T-cell (primary cell): ENCODE measurements at places on chromosomes 13 and 19.

DNA sequence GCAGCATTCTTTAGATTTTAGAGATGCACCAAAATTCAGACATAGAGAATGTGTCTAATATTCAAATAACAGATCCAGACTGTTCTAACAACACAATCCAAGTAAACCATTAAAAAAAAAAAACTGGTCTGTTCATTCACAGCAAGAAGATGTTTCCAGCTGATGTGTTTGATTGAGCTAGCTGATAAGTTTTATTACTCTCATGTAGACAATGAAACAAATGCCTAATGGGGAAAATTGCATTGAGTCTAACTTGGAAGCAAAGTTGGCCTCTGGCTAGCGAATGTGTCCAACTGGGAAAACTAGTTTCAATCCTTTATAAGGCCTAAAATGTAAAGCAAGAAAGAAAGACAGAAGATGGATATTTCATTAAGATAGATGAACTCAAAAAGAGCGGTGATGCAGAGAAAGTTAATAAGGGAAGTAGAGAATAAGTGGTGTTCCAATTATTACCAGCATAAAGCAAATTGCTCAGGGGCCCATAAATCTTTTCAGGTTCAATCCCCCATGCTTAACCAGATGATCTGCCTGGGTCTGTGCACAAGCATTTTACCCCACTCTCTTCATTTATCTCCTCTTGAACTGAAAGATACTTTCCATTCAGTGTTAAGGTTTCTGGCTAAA lies 54.2 kb downstream of the PCDH9 start:
- no peak for DNase-seq

DNA sequence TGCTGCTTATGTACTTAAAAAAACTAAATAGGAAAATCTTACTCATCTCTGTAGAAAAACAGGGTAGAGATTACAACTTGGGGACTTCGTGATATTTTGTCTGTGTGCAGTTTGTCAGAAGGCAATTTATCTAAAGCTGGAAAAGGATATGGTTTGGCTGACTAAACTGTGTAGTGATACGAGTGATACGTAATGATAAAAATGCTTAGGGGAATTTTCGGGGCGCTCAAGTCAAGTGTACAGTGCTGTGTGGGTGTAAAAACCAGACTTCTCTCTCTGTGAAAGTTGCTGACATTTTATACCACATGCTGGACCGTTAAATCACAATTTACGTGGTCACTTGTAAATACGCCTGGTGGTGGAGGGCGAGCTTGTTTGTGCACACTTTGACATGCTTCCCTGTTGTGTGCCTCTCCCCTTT lies 221.7 kb downstream of the KCNRG start:
- peak; percentile 30 for DNase-seq

DNA sequence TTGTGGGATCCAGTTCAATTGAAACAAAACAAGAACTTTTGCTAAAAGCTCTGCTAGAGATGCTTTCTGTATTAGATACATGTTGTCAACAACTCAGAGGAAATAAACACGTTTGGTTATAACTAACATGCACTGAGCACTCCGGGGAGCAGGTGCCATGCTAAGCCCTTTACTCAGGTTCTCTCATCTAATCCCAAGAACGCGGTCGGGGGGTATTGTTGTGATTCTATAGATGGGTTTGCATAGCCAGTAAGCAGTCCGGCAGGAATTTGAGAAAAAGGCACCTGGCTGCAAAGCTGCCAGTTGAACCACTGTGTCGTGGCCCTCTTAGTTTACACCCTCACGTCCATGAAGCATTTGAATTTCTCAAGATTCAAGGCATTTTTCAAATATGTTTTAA lies 24.3 kb upstream of the SPACA7 start:
- no peak for DNase-seq

- DNase-seq, result no peak
Measured at GRCh38 chr19:8212212-8212611, 3.0 kb downstream of the CERS4 start.

- DNase-seq, result no peak
Measured at GRCh38 chr13:111404746-111405145, 84.3 kb downstream of the TEX29 start.

- no peak for DNase-seq
Measured at GRCh38 chr19:23321953-23322549, 71.9 kb upstream of the ZNF724 start.

DNA sequence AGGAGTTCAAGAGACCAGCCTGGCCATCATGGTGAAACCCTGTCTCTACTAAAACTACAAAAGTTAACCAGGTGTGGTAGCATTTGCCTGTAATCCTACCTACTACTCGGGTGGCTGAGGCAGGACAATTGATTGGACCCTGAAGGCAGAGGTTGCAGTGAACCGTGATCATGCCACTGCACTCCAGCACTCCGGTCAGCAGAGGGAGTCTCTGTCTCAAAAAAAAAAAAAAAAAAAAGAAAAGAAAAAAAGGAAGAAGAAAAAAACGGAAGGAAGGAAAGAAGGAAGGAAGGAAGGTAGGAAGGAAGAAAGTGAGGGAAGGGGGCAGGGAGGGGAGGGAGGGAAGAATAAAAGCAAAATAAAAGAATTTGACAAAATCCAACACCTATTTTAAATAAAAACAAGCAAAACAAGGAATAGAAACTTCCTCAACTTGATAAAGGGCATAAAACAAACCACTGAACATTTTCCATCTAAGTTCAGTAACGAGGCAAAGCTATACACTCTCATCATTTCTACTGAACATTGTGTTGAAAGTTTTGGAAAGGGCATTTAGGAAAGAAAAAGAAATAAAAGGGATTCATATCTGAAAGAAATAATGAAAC lies 411.6 kb upstream of the SLITRK5 start:
- DNase-seq, result no peak

DNA sequence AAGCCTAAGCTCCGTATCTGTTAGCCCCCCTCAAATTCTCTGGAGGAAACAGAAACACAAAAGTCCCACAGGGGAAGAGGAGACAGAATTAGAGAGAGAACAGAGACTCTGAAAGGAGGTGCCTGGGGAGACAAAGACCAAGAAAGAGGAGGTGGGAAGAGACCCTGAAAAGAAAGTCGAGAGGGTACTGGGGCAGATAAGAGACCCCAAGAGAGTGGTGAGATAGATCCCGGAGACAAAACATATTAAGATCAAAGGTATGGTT lies 915 bp upstream of the GRWD1 start:
- DNase-seq, result no peak

- DNase-seq, result no peak
Measured at GRCh38 chr13:84917252-84917878, 881.9 kb downstream of the SLITRK6 start.

DNA sequence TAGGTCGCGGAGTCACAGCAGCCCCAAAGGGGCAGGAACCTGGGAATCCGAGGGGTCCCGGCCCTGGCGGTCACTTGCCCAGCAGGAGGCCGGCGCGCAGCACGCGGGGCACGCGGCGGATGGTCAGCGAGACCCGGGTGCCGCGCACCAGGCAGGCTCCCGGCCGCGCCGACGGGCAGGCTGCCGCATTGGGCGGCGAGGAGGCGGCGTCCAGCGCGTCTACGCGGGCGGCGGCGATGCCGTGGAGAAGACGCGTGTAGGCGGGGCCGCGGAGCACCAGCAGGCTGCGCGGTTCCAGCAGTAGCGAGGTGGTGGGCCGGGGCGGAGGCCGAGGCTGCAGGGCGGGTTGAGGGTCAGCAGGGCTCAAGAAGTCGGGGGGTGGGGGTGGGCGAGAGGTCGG lies 607 bp upstream of the SYNE4 start:
- DNase-seq, result peak; percentile 59

DNA sequence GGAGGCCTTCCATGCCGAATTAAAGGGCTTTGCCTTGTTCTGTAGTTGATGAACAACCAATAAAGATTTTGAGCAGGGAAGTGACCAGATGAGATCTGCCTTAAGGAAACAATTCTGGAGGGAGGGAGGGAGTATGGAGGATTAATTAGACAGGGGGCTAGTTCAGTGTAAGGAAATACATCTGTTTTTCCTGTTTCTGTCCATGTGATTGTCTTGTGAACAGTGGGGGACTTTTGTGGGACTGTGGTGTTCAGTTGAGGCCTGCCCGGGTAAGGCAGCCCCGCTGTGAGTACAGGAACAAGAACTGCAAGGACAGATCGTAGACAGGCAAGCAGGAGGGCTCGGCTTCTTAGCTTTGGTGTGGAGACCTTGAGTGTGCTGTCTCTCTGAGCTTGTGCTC lies 59.0 kb downstream of the DGKH start:
- DNase-seq, result no peak

DNA sequence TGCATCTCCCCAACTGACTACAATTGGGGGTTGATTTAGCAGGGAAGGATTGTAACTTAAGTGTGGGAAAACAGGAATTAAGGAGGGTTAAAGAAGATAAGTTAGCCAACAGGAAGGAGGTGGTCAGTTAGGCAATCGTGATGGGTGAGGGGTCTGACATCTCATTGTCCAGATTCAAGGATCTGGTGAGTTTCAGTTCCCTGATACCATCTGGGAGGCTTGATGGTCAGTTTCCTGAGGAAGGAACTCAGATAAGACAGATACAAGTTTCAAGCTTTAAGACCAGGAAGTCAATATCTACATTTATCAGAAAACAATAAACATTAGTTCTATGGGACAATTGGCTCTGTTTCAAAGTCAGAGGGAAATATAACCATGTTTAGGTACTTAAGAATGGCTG lies 601.8 kb downstream of the SLITRK6 start:
- no peak for DNase-seq

DNA sequence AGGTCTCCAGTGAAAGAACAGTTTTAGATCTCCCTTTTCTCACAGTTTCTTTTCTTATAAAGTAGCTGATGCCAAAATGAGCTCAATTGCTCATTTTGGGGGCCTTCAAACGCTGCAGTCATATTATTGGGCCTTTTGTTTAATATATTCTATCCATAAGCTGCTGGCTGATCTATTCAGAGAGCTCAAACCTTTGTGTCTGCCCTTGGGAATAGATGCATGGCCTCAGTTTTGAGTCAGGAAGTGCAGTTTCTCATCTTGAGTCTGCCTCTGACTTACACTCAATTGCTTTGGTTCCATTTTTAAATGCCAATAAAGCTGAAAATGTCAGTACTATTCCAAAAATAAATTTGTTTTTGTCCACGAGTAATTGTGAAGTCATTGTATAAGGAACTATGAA lies 468.9 kb downstream of the KLF12 start:
- no peak for DNase-seq

DNA sequence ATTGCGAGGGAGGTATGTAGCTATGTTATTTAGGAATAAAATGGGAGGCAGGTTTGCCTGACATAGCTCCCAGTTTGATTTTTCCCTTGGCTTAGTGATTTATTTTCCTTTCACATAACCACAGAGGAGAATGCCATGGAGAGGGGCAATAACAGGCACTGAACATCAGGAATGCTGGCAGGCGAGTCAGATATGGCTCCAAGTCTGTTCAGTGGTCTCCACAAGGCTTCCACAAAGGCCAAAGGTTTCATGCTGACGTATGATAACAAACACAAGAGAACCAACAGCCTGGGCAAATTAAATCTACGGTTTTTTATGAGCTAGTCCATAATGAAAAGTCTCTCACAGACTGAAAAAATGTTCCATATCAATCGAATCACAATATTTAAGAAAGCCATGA lies 66.7 kb downstream of the SUCLA2 start:
- no peak for DNase-seq

GRCh38 chr13:101346942-101347728 lies 69.2 kb downstream of the NALCN start:
- DNase-seq, result no peak

GRCh38 chr13:102721800-102722231 lies 27.0 kb upstream of the METTL21C start:
- DNase-seq, result no peak

- no peak for DNase-seq
Measured at GRCh38 chr13:60608954-60609353, 211.9 kb downstream of the TDRD3 start.

DNA sequence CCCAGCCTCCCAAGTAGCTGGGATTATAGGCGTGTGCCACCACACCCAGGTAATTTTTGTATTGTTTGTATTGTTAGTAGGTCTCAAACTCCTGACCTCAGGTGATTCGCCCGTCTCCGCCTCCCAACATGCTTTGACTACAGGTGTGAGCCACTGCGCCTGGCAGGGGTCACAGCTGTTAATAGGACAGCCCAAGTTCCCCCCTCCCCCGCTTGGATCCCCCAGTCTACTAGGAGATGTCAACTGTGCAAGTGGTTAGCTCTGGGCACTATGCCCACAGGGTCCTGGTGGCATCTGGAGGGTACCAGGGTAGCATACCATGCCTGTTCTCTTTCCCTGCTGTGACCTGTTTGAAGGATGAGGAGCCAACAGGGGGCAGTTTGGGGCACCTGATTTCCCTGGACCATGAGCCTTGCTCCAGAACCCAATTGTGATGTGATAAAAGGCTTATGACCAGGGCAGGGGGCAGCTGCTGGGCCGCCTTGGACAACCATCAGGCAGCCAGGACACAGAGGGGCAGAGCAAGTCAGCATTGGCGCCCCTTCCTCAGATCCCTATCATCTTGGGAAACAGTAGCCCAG lies at the start of gene TSPAN16:
Gene TSPAN16, plus strand, starts transcription at position 496 of the 581 bp plus-strand sequence. CDS start 138 bp downstream, outside the sequence.
- DNase-seq, result no peak

DNA sequence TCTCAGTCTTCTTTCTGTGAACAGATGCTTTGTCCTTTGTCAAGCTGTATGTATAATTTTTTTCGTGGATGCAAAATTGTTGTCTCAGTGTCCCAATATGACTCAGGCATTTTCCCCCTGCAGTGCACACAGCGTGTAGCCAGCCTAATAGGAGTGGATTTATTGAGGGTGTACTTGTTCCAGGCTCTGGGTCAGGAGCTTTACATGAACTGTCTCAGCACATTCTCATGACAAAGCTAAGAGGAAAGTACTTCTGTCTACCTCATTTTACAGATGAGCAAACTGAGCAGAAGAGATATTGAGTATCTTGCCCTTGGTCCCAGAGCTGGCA lies 50.8 kb downstream of the STK24 start:
- no peak for DNase-seq

DNA sequence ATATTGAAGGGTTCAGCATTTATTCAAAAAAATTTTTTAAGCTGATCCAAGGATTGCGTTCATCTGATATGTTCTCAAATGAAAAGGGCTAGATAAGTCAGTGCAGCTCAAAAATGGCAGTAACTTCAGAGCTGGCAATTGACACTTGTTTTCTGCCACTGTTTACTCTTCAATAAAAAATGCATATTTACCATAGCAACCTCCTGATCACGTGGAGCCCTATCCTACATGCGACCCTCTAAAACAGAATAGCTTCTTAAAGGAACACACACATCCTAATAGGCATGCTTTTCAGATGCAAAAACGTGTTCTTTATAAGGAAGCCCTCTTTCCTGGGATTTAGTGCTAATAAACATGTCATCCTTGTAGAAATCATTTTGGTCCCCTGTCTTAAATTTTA lies 150.2 kb downstream of the ZNF536 start:
- DNase-seq, result no peak

- no peak for DNase-seq
Measured at GRCh38 chr13:32063619-32064233, 32.2 kb downstream of the FRY start.

DNA sequence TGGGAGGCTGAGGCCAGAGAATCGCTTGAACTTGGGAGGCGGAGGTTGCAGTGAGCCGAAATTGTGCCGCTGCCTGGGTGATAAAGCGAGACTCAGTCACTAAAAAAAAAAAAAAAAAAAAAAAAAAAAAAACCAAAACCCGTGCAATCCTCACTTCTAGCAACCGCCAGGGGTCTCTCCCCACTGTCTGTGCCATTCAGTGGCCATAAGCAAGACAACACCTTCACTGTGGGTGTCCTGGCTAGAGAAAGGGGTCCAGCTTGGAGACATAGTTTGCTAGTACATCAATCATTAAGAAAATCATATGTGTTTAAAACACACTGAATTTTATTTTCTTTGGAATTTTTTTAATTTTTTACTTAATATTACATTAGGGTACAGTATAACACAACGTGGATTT lies 68.2 kb downstream of the RASL11A start:
- DNase-seq, result no peak

- no peak for DNase-seq
Measured at GRCh38 chr13:33426131-33426530, 140.6 kb upstream of the STARD13 start.
